Ascending aorta (tissue), 2 donors: ENCODE measurements at places on chromosomes 1 and 21. TPM values are rescaled to one million over a fixed set of nuclear protein-coding genes. Genes with fewer than 3 reads are reported as not detected.
A peak's percentile ranks its signal among the peaks of the same experiment; 100 is the strongest.

The RIMS3 gene
- total RNA-seq = 43.9 TPM

The SAMSN1 gene
- 6.1 TPM for total RNA-seq

The CIART gene
- 0.64 TPM for total RNA-seq

The MEF2D gene
- 106 TPM for total RNA-seq

DNA sequence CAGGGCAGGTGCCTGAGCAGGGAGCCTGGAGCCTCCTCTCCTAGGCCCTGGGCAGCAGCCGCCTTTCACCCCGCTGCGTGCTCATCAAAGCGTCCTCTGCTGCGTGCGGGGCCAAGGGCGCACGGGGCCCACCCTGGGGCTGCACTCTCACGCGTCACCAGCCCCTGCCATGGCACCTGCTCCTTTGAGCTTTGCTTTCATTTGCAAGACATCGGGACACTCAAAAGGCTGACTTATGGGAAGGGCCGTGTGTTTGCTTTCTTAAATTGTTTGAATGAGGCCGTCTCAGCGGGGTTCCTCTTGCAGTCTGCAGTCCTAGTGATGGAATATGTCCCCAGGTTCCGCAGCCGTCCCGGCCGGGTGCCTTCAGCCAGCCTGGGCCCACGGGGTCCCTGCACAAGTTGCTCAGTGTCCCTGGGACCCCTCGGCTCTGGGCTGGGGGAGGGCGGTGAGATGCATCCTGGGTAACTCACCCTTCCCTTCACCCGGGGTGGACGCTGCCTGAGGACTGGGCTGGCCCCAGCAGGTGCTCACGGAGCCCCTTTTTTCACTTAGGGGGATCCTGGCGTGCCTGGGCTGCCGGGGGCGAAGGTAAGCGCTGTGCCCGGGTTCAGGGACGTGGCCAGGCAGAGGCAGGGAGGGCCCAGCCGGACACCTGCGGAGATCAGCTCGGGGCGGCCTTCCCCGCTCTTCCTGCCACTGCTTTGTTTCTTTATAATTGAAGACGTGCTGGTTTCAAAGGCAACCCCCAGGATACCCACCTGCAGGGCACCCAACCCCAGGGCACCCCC is 53.1 kb downstream of the SLC19A1 start:
- no peak for DNase-seq

GRCh38 chr1:62462370-62462769 is 25.5 kb downstream of the USP1 start:
- DNase-seq = no peak

DNA sequence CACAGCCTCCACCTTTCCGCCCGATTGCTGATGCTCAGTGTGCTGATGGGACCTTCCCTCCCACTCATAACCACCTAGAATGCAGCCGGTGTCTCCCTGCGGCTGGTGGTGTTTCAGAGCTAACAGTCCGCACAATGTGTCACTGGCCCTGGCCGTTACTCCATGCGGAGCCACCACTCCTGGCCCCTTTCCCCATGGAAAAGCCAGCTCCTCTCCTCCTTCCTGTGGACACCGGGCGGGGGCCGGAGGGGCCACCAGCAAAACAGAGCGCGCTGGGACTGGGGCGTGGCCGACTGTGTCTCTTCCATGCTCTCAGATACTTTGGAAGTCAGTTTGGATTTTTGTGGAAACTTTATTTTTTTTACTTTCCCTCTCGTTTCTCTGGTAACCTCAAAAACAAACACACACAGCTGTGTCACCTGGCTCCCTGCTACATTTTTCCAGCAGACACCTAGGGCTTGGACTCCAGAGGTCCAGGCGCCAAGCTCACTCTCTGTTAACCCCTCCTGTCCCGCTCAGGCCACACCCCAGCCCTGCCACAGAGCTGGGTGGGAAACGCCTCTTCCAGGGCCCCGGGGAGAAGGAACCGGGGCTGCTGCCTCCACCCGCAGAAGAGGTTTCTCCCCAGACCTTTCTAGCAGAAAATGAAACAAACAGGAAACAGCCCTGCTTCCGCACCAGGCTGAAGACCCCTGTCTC is 32.5 kb upstream of the COL6A2 start:
- no peak for DNase-seq

GRCh38 chr1:230958370-230958769 is 20.3 kb downstream of the TTC13 start:
- DNase-seq = no peak

GRCh38 chr1:116532671-116533428 is 38.0 kb downstream of the CD58 start:
- no peak for DNase-seq

DNA sequence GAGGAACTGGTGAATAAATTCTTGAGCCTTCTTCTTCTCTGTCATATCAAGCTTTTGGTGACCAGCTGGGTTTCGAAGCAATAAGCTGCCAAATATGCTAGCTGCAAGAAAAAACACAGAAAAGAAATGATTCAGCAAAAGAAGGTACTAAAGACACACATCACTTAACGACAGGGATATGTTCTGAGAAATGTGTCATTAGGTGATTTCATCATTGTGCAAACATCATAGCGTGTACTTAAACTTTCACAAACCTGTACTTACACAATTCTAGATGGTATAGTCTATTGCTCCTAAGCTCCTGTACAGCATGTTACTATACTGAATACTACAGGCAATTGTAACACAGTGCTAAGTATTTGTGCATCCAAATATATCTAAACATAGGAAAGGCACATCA is 2.9 kb upstream of the MTF1 start:
- no peak for DNase-seq

DNA sequence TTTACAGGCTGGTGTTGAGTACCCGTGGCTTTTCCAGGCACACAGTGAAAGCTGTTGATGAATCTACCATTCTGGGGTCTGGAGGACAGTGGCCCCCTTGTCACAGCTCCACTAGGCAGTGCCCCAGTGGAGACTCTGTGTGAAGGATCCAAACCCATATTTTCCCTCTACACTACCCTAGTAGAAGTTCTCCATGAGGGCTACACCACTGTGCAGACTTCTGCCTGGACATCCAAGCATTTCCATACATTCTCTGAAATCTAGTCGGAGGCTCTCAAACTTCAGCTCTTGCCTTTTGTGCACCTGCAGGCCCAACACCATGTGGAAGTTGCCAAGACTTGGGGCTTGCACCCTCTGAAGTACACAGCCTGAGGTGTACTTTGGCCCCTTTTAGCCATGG is 227.8 kb downstream of the BACH1 start:
- DNase-seq = no peak

DNA sequence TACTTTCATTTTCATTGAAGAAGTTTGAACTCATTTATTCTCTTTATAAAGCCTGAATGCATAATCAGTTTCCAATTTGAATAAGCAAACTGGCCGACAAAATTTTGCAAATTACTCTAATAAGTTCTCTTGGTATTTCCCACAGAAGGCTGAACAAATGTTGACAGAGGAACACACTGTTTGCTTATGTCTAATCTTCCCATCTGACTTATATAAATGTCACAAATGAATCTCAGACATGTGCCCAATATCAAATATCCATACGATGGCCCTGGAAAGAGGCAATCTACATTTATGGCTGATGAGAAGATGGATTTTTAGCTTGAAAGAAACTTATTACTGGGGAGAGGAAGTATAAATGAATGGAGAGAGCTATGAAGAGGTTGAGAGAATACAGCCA is 380.6 kb upstream of the ZRANB2 start:
- no peak for DNase-seq

- peak; percentile 69 for DNase-seq
Measured at GRCh38 chr1:24909388-24909898, 20.6 kb downstream of the RUNX3 start.

DNA sequence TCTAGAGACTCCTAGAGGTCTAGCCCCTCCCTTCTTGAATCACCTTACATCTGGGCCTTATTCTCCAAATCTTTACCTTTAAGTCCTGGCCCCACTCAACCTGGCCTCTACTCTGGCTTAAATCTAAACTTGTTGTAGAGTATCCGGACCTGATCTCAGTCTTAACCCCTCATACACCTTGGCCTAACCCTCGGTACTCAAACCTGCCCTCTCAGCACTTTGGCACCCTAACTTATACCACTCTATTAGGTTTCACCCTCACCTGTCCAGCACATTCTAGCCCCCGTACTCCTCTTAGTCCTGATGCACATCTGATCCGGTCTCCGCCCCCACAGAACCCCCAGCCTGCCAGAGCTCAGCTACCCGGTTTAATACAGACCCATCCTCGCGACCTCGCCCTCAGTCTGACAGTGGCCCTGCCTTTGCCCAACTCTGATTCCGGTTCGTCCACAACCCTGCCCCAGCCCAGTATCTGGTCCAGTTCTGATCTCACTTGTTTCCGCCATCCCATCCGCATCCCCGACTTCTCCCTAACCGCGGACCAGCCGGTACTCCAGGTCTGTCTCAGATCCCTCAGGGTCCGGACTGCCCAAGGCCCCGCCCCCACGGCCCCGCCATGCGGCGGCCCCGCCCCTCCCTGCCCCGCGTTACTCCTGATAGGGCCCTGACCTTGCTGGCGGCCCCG is 1.5 kb downstream of the TRIM62 start:
- DNase-seq = peak; percentile 94

DNA sequence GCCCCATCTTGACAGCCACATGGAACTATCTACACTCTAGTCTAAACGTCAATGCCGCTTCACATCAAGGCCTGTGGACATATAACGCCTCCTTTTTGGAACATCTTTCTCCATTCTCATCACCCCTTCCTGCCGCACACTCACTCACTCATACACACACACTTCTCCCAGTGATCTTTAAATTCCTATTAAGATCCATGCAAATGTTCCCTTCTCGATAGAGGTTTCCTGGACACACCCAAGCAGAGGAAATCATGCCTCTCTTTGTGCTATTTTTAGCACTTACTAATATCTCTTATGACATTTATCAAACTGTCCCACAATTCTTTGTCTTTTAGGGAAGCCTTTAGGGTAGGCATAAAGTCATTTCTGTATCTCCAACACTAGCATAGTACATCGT is 28.2 kb upstream of the SLAMF9 start:
- no peak for DNase-seq

GRCh38 chr21:17526776-17527175 is 13.9 kb downstream of the CXADR start:
- DNase-seq = no peak

DNA sequence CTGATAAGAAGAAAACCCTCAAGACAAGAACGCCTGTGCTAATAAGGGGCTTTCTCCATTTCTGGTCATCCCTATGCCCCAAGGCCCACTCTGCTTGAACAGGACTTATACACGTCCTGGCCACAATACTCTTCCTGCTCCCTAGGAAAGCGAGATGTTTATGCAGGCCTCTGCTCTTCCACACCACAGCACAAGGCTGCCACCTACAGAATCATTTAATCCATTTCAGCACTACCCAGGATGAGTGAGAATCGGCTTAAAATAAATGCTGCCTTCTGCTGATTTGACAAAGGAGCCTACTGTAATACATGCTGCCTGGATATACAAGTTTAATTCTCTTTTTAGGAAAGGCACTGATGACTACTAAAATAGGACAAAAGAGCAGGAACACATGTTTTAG is 29.4 kb downstream of the FRRS1 start:
- no peak for DNase-seq

DNA sequence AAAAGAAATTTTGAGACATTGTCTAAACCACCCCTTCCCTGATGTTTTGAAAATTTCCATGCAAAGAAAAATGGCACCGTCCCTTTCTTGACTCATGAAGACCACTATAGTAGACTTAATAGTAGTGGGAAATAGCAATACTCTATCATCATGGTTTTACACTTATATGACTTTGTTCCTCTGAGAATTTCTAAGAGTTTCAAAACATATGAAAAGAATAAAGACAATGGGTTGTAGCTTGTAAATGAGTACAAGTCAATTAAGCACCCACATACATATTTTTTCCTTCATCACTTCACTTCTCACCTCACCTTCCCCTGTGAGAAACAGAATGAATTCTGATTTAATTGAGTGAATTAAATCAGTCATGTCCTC is 151.7 kb downstream of the LYPLAL1 start:
- no peak for DNase-seq

DNA sequence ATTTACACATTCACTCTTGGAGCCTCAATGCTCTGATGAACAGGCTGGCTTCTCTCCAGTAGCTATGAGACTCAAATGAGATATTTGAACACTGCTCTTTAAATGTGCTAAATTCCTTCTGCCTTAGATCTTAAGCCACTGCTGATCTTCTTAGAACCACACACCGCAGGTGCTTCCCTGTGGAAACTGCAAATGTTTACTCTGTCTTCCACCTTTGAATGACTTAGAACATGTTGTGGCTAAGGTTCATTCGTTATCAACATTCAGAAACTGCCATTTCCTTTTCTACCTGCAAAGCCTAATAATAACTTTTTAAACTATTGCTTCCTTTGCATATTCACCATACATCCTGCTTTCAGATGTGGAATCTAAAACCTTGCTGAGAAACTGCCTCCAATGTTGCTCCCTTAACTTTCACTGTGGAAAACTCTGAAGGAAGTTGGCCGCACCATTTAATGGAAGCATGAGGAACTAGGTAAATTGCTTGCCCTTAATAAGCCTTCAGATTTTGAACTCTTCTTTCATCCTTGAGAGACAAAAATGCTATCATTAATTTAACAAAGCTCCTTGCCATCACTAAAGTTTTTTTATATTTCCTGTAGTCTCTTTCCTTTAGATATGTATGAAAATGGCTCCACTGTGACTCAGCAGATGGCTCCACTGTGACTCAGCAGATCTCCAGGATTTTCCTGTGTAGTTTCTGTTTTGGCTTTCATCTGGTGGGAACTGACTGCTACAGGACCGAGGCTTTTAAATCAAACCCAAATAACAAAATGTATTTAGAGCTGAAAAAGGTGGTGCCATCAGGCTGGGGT is 143.8 kb downstream of the TNFSF18 start:
- no peak for DNase-seq

DNA sequence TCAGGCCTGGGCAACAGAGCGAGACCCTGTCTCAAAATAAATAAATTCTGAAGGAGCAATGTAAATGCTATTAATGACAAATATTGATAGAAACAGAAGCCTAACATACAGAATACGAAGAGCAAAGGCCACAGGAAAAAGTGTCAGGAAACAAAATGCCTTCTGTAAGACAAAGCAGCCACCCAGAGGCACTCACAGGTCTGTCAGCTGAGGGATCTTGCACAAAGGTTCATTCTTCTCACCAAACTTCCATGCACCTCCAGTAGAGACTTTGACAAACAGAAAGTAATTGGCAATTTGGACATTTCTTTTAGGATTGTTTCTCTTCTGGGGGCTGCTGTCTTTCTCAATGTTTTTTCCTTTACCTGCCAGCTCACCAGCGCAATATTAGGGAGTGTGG is 1.2 kb upstream of the ALDH9A1 start:
- no peak for DNase-seq

DNA sequence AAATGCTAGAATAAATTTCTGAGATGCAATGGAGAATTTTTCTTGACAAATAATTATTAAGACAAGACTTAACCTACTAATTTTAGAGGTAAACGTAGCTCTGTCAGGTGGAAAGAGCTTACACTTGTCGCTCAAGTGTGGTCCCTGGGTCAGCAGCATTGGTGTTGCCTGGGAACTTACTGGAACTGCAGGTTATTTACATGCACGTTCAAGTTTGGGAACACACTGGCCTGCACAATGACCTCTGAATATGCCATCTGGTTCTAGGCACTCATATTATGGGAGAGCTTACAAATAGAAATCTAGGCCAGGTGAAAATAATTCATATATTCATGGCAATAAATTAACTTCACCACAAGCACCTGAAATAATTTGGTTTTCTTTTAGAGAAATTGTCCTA is 88.5 kb upstream of the BCL9 start:
- no peak for DNase-seq
